Natural killer cell (primary cell): ENCODE measurements at places on chromosomes 16 and 17. TPM values are rescaled to one million over a fixed set of nuclear protein-coding genes. Genes with fewer than 3 reads are reported as not detected.

DNA sequence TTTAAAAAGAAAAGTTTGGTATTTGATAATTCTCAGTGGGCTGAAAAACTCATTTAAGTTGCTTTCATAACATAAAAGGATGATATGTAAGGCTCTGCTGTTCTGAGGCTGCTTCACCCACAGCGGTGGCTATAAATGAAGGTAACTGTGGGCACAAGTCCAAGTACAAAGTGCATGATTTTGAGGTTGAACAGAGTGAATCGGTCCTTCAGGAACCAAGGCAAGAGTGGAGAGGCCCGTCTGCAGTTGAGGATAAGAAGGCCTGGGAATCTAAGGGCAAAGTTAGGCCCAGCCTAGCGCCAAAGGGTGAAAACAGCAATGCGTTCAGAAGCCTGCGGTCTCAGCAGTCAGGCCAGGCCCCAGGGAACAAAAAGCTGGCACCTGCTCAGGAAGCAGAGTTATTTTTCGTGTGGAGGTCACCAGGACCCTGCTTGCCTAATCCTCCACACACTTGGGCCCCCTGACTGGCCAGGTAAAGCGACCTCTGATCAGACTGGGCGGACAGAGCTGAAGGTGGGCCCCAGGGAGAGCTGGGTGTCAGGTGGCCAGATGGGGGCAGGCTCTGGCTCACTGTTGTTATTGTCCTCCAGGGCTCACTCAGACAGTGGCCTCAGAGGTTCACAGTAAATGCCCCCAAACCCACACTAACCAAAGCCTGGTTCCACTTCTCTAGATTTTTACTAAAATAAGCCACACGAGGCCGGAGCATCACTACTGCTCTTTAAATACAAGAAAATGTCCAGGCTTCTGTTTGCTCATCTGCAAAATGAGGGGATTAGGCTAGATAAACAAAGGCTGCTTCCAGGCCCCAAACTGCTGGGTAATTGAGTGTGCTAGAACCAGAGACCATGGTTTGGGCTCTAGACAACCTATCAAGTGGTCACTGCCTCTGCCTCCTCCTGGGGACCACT lies 46.5 kb downstream of the TEX2 start:
- no peak overlapping the region for H3K4me3 ChIP-seq
- peaks cover 10% of the 10 kb centered on the region for H3K36me3 ChIP-seq
- no peaks in the 10 kb centered on the region for H3K27me3 ChIP-seq
- DNase-seq = no peak
- H3K27ac ChIP-seq = peak overlapping the region; percentile 28

GRCh38 chr17:45006927-45007461 lies 38.9 kb upstream of the C1QL1 start:
- no peak overlapping the region for H3K27ac ChIP-seq
- H3K4me1 ChIP-seq = no peaks in the 10 kb centered on the region
- H3K4me3 ChIP-seq = no peak overlapping the region
- DNase-seq = no peak
- H3K27me3 ChIP-seq = no peaks in the 10 kb centered on the region
- H3K36me3 ChIP-seq = no peaks in the 10 kb centered on the region

The ACAP1 gene
- 540 TPM for total RNA-seq

- H3K27me3 ChIP-seq = no peaks in the 10 kb centered on the region
- no peak overlapping the region for H3K27ac ChIP-seq
- no peaks in the 10 kb centered on the region for H3K4me1 ChIP-seq
Observed at GRCh38 chr16:13335879-13336278, 434.5 kb downstream of the SHISA9 start.

GRCh38 chr17:611202-611601 lies 103.4 kb downstream of the VPS53 start:
- no peak for DNase-seq
- no peak overlapping the region for H3K4me3 ChIP-seq
- peaks cover 6% of the 10 kb centered on the region for H3K36me3 ChIP-seq

DNA sequence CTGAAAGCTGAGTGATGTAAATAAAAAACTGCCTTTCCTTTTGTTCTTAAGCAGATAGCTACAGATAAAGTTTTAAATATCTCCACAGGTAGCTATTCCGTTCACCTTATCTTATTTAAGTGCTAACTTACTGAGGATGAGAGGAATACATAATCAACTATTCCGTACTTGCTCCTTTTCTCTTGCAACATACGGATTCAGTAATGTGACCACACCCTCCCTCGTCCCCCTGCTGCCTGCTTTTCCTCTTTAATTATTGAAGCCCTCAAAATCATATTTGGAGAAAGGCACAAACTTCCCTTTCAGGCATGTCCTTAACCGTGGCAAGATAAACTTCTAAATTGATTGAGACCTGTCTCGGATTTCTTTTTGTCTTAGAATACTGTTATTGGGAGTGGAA lies 101.4 kb downstream of the MAP2K4 start:
- H3K27me3 ChIP-seq = no peaks in the 10 kb centered on the region
- H3K36me3 ChIP-seq = peaks cover 35% of the 10 kb centered on the region
- no peak overlapping the region for H3K27ac ChIP-seq
- no peak overlapping the region for H3K4me3 ChIP-seq
- no peak for DNase-seq
- H3K4me1 ChIP-seq = no peaks in the 10 kb centered on the region

The UTS2R gene
- total RNA-seq = 0.28 TPM

DNA sequence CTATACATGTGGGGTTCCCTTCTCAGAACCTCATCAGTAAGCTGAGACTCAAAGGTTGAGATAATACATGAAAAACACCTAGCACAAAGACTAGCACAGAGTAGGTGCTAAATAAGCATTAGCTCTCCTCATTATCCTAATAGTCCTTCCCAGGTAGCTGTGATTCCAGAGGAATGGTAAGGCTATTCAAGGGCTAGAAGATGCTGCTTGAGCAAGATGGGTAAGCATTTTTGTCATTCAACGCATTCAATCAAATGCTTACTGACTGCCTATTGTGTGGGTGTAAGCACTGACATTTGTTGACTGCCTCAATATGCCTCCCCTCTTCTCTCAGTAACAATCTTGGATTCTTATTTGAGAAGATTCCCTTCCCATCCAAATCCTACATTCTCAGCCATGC lies 4.0 kb downstream of the SUPT4H1 start:
- H3K27me3 ChIP-seq = no peaks in the 10 kb centered on the region
- DNase-seq = no peak
- H3K4me3 ChIP-seq = no peak overlapping the region
- peaks cover 57% of the 10 kb centered on the region for H3K36me3 ChIP-seq

The TPPP3 gene
- total RNA-seq = 0.66 TPM

DNA sequence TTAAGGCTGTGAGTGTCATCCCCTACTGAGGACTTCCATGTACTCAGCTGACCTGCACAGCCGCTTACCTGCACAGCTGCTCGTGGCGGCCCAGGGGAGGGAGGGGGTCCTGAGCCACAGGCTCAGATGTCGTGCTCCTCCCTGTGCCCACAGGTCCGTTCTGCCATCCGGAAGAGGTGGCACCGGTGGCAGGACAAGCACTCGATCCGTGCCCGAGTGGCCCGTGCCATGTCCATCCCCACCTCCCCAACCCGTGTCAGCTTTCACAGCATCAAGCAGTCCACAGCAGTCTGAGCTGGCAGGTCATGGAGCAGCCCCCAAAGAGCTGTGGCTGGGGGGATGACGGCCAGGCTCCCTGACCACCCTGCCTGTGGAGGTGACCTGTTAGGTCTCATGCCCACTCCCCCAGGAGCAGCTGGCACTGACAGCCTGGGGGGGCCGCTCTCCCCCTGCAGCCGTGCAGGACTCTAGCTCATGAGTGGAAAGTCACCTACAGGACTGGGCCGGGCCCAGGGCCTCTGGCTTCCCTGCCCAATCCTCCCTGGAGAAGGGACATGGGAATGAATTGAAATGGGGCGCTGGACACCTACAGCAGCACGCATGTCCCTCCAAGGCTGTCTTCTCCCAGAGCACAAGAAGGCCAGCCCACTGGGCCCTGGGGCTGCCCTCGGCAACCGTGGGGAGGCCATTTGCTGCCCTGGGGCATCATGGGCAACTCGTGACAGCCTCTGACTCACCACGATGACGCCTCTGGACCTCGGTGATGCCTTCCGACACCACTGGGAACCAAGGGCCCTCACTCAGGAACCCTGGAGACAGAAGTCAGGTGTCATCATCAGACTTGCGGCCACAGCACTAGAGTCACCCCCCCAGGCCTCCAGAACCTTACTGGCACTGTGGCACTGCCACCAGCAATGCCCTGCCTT lies 9.9 kb upstream of the SPPL2C start:
- no peak overlapping the region for H3K4me3 ChIP-seq
- no peaks in the 10 kb centered on the region for H3K36me3 ChIP-seq
- no peak for DNase-seq
- no peaks in the 10 kb centered on the region for H3K4me1 ChIP-seq
- no peaks in the 10 kb centered on the region for H3K27me3 ChIP-seq
- no peak overlapping the region for H3K27ac ChIP-seq

DNA sequence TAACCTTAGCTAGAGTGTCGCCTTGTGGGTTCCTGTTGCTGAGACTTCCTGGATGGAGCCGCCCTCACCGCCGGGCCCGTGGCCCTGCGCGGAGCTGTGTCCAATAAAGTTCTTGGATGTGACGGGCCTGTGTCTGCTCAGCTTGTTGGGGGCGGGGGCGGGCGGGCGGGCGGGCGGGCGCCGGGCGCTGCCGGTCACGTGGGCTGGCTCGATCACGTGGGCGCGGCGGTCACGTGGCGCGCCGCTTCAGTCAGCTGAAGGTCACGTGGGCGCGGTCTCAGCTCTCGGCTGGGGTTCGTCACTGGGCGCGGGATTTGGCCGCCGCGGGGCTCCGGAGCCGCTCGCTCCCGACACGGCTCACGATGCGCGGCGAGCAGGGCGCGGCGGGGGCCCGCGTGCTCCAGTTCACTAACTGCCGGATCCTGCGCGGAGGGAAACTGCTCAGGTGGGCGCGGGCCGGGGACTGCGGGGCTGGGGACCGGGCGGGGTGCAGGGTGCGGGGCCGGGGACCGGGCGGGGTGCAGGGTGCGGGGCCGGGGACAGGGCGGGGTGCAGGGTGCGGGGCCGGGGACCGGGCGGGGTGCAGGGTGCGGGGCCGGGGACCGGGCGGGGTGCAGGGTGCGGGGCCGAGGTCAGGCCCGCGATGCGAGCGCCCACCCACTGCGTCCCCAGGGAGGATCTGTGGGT lies at the start of gene AMDHD2:
TSS of gene AMDHD2 (plus strand) at position 275 of the 687 bp plus-strand sequence. CDS start at position 363, 88 bp downstream.
- H3K27me3 ChIP-seq = no peaks in the 10 kb centered on the region
- H3K4me1 ChIP-seq = peaks cover 59% of the 10 kb centered on the region
- H3K36me3 ChIP-seq = peaks cover 23% of the 10 kb centered on the region
- DNase-seq = peak; percentile 92
- peak within 1 kb of the TSS; percentile 36 for H3K4me3 ChIP-seq

DNA sequence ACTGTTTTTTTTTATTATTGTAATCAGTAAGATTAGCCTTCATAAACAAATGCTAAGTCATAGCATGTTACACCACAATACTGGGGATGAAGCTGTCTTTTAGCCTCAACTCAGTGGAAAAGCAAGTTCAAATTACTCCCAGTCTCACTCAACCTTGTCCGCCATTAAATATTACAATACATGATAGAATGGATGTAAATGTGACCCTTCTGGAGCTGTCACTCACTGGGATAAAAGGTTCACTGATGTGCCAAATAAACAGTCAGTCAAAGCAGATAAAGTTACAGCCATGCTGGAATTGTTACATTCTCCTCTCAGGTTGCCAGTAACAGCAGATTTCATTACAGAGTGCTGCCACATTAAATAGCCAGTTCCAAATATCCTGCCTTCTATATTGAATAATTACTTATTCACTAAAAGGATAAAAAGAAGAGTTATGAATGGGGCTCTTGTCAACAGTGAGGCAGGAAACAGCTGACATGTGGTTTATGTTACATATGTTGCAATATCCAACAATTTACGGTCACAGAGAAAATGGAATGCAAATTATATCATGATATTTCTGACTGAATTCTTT lies 53.4 kb downstream of the BRIP1 start:
- no peaks in the 10 kb centered on the region for H3K36me3 ChIP-seq
- DNase-seq = no peak
- no peaks in the 10 kb centered on the region for H3K4me1 ChIP-seq

DNA sequence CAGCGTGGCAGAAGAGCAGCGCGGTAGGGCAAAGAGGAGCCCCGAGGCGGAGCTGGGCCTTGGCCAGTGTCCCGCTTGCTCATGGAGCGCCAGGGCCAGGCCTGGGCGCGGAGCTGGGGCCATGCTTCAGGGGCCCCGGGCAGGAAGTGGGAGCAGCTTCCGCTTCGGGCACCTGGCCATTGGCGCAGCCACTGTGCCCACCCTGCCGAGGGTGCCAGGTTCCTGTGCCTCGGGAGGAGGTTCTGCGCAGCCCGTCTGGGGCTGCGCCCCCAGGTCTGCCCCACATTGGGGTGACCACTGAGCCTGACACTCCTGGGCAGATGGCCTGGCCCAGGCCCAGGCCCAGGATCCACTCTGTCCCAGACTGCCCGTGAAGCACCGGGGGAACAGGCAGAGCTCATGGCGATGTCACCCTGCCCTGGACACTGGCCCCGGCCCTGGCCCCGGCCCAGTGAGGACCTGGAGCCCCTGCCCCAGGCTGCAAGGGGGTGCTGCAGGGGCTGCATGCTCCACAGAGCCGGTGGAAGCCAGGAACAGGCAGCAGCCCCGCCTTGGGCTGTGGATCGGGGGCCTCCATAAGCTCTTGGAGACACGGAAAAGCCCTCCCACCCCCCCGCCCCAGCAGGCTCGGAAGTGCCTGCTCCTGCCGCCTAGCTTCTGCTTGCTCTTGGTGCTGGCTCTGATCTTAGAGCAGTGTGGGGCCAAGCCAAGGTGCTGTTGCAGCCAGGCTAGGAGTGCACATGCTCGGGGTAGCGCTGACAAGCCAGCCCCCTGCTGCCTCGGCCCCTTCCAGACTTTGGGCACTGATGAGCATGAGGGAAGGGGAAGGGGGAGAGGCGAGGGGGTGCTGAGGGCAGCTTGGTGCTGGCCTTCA lies 35.9 kb upstream of the FOXJ1 start:
- H3K36me3 ChIP-seq = no peaks in the 10 kb centered on the region
- peaks cover 9% of the 10 kb centered on the region for H3K4me1 ChIP-seq
- H3K27ac ChIP-seq = no peak overlapping the region
- no peaks in the 10 kb centered on the region for H3K27me3 ChIP-seq

- H3K4me3 ChIP-seq = peak overlapping the region; percentile 7
- H3K27me3 ChIP-seq = no peaks in the 10 kb centered on the region
- H3K27ac ChIP-seq = peak overlapping the region; percentile 71
- peaks cover 75% of the 10 kb centered on the region for H3K4me1 ChIP-seq
Observed at GRCh38 chr16:87956365-87957231, 5.4 kb downstream of the BANP start.

The MYH2 gene
- not detected for total RNA-seq

DNA sequence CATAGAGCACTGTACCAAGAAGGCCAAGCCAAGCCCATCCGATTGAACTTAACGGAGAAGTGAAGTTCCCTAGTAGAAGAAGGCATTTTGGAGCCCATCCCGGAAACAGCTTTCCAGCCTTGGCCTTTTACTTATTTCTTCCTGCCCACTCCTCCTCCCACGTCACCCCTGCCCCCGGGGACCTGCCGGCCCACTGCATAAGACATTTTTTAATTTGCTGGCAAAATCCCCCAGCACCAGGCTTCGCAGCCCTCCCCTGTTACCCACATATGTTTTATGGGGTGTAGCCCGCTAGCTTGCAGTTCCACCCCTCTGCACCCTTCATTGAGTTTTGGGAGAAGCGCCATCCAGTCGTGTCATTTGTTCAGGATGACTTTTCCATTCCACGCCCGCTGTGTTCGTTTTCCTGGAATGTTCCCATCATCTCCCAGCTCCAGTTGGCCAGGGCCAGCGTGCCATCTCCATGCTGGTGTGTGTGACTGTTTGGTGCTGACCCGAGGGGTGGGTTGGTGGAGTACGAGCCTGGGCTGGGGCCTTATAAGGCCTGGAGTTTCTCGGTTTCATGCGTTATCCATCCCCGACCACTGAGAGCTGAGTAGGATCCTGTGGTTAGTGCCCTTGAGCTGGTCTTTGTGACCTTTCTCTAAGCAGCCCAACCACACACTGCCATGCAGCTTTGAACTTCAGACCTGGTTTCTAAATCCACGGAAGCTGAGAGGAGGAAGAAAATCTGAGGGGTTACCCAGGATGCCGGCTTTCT lies 20.0 kb upstream of the TBX2 start:
- no peaks in the 10 kb centered on the region for H3K36me3 ChIP-seq
- H3K27me3 ChIP-seq = no peaks in the 10 kb centered on the region
- no peak for DNase-seq
- H3K4me1 ChIP-seq = no peaks in the 10 kb centered on the region
- H3K27ac ChIP-seq = no peak overlapping the region
